Activated CD4-positive, CD25-positive, alpha-beta regulatory T cell (primary cell): ENCODE measurements at places on chromosomes 12 and 14.

GRCh38 chr12:8037046-8037663, 4.6 kb downstream of the FOXJ2 start:
- DNase-seq = no peak

GRCh38 chr12:112796067-112796466, 4.5 kb downstream of the RPH3A start:
- no peak for DNase-seq

DNA sequence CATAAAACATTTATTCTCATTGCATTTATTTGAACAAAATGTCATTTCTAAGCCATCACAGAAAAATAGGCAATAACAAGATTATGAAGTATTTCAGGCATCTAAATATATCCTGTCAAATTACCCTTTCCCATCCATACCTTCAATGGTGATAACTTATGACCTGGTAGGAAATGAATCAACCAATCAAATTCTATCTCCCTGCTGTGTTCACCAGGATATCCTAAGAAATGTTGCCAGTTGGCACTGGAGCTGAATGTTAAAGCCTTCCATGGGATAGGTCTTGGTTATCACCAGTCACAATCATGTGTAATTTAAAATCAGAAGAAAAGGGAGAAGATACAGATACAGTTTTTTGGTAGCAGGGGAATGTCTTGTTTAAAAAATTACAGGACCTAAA, 23.7 kb downstream of the BMP4 start:
- no peak for DNase-seq

DNA sequence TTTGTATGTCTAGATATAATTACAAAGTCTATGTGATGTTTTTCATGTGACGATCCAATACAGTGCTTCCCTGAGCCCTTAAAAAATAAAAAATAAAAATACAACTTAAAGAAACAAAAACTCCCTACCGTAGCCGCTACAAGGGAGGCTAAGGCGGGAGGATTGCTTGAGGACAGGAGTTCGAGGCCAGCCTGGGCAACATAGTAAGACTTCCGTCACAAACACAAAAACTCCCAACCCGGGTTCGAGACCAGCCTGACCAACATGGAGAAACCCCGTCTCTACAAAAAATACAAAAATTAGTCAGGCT, 669 bp upstream of the CDKN3 start:
- no peak for DNase-seq

DNA sequence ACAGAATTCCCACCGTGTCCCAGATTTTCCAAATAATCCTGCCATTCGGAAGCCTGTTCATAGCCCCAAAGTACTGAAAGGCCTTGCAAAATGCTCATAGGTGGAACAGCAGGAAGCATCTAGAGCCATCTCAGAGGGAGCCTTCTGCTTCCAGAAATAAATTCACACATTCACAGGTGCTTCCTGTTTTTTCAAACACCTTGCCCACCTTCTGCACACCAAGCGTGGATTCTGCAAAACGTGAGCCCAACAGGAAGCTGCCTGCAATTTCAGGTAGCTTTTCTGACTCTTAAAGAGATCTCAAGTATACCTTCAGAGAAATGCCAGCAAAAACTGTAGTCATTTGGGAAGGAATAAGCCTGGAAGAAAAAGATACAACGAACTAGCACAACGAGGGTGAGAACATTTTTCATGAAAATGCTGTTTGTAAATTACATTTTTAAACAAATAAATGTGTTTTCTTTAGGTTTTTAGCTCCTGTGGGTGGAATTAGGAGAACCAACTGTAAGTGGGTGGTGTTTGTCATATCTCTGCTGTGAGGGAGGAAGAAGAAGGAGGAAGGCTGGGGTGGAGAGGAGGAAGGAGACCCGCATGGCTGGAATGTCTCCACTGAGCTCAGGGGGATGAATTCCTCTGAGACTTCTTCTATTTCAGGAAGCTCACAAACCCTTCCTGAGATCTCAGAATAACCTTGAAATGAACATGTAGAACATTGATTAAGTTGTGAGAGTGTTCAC, at the start of gene IFNG-AS1:
TSS of gene IFNG-AS1 (plus strand) at position 264 of the 737 bp plus-strand sequence.
- no peak for DNase-seq
